ENCODE measurements at places on chromosomes 11 and 22.

- peak; percentile 26 for DNase-seq
Measured at GRCh38 chr11:124961972-124962609, 8.1 kb downstream of the CCDC15 start.

DNA sequence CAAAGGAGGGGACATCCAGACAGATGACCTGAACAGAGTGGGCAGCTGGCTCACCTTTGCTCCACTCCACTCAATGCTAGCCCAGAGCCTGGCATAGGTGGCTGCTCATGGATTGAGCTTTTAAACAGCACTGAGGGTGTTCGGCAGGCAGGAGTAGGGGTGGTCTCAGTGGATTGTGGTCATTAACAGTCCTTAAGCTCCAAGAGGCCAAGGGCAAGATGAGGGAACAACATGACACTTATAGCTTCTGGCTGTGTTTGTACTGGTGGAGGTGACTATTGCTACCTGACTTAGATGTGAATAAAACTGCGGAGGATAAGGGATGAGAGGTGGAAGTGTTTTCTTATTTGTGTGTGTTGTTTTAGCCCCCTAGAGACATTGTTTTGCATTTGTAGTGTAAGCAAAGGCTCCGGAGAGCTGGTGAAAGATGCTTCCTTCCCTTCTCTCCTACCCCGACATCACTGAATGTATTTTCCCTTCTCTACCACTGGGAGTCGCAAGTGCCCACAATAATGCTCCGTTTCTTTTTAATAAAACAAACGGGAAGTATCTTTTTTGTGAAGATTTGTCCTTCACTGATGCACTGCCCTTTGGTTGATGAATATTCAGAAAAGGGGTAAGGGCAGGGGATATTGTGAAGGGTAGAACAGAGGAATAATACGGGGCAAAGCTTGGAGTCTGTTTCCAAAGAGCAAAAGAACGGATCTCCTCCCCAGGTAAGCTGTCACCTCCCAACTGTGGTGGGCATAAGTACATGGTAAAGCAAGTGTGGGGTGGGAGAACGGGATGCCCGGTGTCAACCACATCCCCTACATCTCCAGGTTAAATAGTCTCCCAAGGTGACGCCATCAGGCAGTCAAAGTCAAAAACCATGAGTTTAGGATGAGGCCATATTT is 27.5 kb upstream of the MTNR1B start:
- DNase-seq, result peak; percentile 47

DNA sequence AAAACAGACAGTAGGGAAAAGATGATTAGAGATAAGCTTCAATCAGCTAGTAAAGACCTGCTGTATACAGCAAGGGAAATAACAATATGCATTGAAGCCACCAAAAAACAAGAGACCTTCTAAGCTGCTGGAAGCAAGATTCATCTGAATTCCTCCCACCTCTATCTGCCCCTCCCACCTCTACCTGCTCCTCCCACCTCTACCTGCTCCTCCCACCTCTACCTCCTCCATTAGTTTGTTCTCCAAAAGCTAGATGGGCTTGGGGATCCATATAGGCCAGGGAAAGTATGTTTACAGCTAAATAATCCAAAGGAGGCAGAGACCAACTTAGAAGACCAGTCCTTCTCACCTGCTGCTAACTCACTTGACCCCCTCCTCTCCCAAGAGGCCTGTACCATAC is 33.2 kb downstream of the PAK1 start:
- DNase-seq, result no peak

GRCh38 chr11:1668911-1669473 is 28.0 kb upstream of the KRTAP5-6 start:
- DNase-seq, result no peak

- DNase-seq, result no peak
Measured at GRCh38 chr11:17157761-17158160, 50.0 kb downstream of the PIK3C2A start.

GRCh38 chr11:6631361-6631890 is 12.2 kb upstream of the TPP1 start:
- DNase-seq, result no peak

GRCh38 chr11:113675003-113675561 is 31.0 kb downstream of the TMPRSS5 start:
- DNase-seq, result no peak

DNA sequence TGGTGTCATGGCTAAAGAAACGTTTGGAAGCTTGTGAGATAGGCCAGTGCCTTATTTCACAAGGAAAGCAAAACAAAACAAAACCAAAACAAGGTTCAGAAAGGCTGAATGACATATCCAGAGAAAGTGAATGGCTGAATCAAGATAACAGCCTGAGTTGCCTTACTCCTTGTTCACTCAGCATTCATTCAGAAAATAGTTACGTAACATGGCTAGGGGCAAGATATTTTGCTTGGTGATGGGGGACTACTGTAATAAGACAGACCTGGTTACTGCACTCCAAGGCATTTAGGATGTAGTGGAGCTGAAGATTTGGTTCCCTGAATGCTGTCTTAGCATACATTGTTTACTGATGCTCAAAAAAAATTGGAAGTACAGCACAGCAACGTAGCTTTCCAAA is 47.7 kb downstream of the C11orf91 start:
- no peak for DNase-seq

DNA sequence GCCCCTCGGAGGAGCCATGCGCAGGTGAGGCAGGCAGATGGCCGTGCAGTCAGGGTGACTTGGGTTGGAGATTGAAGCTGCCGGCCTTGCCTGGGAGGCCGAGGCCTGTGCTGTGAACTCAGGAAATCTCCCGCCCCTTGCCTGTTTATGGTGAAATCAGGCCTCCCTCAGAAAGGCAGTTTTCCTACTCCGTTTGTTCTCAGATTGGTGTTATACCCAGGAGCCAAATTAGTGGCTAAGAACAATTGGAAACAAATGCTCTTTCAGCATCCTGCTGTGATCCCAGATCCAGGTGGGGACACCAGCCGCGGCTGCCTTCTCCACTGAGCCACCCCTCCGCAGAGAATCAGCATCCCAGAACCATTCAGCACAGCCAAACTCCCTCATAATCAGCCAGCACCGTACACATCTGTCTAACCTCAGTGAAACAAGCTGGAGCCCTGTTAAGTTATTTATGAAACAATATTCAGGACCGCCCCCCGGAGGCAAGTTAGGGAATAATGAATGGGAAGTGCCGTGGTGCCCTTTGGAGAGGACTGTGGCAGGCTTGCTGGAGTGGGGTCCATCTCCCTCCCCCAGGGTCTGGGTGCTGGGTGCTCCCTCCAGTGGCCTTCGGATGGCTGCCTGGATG is 60.0 kb downstream of the PKNOX2 start:
- DNase-seq, result peak; percentile 43

DNA sequence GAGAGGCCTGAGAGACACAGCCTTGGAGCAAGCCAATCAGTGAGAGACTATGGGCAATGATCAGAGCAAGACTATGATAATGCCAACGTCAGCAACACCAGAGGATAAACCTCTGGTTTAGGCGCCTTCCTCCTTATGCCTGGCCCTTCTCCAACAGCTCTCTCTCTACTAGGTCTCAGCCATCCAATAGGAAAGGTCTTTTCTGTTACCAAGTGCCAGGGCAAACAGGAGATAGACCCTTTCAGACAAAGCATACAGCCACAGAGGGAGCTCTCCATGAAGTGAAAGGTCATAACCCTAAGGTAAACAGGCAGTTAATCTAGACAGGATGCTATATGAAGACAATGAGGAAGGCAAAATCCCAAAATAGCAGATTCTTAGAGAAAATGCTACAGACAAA is 9.5 kb downstream of the STK33 start:
- no peak for DNase-seq

GRCh38 chr11:68308068-68308467 is 4.3 kb upstream of the LRP5 start:
- DNase-seq, result no peak

DNA sequence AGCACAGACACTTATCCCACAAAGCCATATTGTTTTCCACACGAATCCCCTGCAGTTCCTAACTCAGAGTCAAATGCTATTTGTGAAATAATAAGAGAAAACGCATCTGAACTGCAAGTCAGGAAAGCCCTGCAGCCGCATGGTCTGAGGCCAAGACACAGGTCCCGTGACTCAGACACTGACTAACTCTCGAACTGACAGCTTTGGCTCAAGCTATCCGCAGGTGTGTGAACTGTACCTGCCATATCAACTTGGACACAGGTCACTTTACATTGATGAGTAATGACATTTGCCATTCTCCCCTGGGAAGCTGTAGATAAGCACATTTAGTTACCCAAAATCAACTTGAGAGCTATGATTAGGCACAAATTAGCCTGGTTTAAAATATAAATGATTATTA is 34.9 kb upstream of the NFRKB start:
- no peak for DNase-seq

- no peak for DNase-seq
Measured at GRCh38 chr22:46073683-46074504, 76.4 kb upstream of the PPARA start.

DNA sequence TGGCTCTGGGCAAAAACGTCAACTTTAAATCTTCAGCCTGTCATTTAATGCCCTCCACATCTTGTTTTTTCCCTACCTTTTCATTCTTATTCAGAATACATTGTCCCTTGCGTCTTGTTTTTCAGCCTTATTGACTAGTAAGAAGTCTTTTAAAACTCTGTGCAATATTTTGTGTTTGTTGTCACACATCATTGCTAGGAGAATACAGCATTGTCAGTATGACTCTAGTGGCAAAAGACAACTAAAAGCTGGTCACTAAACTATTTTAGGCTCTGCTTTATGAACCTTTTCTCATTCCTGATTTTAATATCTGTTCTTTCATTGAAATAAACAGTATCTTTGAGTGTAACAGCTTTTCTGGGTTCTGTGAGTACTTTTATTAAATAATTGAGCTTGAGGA is 447.8 kb upstream of the CCDC179 start:
- no peak for DNase-seq

GRCh38 chr11:12279672-12280108 is 97.7 kb upstream of the PARVA start:
- DNase-seq, result no peak

DNA sequence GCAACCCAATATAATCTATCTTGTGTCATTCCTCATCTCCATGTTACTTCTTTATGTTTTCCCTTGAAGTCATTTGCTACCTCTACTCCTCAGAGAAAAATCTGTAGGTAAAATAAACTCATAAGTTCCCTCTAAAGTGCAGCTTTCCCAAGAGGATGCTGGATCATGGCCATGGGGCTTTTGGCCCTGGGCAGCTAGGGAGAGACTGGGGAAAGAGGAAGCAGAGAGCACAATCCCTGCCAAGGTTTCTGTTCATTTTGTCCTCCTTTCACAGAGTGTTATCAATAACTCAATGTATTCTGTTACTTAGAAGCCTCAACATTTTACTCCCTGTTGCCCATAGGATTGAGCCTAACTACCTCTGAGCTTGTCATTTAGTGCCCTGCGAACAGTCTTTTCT is 9.0 kb downstream of the RNF121 start:
- DNase-seq, result no peak

- DNase-seq, result peak; percentile 39
Measured at GRCh38 chr11:64186492-64187165, 658 bp downstream of the STIP1 start.

DNA sequence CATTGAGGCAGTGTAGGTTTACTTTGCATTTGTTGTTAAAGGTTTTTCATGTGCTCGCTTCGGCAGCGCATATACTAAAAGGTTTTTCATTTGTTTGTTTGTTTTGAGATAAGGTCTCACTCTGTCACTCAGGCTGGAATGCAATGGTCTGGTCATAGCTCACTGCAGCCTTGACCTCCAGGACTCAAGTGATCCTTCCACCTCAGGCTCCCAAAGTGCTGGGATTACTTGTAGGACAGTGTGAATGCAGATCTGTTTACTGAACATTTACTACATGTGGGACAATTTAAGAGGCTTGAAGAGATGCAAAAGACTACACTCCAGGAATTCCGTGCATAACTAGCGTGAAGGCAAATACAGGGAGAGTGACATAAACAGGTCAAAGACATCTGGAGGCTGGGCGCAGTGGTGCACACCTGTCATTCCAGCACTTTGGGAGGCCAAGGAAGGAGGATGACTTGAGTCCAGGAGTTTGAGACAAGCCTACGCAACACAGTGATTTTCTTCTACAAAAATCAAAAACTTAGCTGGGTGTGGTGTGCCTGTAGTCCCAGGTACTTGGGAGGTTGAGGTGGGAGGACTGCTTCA is 34.1 kb downstream of the YPEL1 start:
- DNase-seq, result no peak

DNA sequence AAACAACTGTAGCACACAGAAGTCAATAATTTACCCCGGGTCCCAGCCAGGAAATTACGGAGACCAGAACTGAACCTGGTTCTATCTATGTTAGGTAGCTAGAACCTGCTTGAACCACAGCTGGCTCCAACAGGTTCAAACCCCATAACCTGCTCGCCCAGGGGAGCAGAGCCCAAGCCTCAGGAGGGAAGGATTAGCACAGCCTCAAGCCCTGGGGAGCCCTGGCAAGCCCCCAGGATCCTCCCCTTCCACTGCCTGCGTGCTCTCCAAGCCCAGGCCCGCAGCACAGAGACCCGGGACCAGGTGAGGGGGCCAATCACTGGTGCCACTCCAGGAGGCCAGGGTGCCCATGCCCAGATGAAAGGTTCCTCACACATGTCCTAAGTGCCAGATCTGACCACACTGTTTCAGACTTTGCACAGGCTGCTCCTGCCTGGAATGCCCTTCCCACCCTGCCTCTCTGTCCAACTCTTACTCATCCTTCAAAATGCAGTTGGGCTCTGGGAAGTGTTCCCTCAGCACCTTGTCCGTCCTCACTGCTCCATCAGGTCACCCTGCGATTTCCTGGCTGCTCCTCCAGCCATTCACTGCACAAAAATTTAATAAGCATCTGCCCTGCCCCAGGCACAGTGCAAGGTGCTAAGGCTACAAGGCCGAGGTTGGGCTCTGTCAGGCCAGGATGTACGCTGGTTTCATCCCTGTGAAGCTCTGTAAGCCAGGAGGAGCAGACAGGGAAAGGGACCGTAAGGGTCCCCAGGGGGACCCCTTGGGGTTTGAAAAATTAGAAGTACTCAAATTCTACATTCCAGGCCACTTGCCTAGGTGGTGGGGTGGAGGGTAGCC is 32.2 kb downstream of the ARRB1 start:
- no peak for DNase-seq

DNA sequence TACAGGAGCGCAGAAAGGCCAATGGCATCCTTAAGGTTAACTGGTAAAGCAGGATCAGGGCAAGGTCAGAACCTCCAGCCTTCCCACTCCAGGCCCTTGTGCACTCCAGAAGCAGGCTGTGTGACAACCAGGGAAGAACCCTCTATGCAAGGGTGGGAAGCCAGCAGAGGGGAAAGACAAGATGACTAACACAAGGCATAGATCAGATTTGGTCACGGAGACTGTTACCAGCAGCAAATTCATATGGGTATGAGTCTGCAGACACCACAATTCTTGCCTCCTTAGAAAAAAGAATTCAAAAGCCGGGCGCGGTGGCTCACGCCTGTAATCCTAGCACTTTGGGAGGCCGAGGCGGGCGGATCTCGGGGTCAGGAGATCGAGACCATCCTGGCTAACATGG is 39.8 kb upstream of the MTNR1B start:
- DNase-seq, result no peak

GRCh38 chr11:128298271-128298670 is 289.1 kb downstream of the ETS1 start:
- DNase-seq, result no peak

- peak; percentile 63 for DNase-seq
Measured at GRCh38 chr11:46338988-46339666, 8.1 kb upstream of the DGKZ start.

GRCh38 chr22:23700706-23701105 is 9.9 kb downstream of the RGL4 start:
- DNase-seq, result no peak

Measured in retina (tissue), 1 donor.